ENCODE measurements at places on chromosomes 12 and 14.
A peak's percentile ranks its signal among the peaks of the same experiment; 100 is the strongest.

GRCh38 chr12:62757048-62757447, 177.9 kb downstream of the PPM1H start:
- no peak for DNase-seq

GRCh38 chr14:98184457-98184856, 1087.5 kb downstream of the BCL11B start:
- no peak for DNase-seq

GRCh38 chr14:38549564-38549963, 293.7 kb upstream of the CLEC14A start:
- no peak for DNase-seq

DNA sequence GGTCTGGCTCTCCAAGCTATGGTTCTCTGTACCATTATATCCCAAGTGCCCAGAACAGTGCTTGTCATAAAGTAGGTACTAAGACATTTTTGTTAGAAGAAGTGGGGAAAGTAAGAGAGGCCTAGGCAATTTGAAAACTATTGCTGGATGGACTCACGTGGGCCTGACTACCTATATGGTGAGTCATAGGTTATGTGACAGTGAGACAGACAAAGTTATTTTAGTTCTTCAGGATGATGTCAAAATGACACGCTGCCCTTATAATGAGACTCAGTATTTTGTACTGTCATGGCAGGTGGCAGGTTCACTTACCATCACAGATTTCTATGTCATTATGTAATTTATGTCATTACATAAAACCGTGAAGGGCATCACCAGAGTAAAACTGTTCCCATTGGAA, 53.1 kb downstream of the PARP11 start:
- DNase-seq, result no peak

DNA sequence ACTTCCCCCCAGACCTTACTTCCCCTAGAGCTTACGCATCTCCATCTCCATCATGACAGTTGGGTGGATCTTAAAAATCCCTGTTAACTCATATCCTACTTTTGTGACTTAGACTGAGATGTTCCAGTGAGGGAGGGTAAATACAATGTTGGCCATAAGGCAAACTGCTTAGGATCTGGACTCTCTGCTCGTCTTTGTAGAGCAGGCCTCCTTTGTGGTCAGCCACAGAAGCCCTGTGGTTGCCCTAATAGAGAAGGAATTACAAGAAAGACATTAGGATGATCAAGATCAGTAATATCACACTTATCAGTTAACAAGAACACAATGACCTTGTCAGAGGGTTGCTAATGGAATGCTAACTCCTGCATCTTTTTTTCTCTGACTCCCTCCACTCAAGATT, 52.0 kb downstream of the TMEM132C start:
- DNase-seq, result peak; percentile 24

DNA sequence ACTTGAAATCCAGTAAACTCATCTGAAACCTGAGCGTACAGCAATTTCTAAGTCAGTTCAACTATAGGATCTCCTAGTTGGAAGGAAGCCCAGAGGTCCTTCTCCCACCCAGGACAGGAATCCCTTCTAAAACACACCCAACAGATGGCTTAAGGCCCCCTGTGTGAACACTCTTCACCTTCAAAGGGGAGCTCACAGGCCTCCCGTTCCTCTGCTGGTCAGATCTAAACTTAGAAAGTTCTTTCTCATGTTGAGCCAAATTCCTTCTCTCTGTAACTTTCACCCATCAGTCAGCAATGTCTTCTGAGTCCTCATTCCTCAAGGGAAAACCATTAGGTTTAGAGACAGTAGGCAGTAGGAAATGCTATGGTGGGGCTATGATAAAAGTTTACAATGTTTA, 355.2 kb downstream of the PCNX1 start:
- DNase-seq, result no peak

DNA sequence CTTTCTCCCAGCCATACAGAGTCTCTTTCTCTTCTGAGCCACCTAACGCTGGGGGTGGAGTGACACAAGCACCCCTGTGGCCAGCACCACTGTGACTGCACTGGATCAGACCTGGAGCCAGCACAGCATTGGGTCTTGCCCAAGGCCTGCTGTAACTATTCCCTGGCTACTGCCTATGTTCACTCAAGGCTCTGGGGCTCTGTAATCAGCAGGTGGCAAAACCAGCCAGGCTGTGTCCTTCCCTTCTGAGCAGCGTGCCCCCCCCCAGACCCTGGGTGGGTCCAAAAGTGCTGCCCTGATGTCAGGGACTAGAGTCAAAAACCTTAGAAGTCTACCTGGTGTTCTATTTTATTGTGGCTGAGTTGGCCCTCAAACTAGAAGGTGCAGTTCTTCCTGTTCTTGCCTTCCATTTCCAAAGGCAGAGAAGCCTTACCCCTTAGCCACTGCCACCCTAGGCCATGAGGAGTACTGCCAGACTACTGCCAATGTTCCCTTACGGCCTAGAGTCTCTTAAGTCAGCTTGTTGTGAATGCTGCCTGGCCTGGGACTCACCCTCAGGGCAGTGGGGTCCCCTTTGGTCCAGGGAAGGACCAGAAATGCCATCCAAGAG, 49.9 kb downstream of the PELI2 start:
- DNase-seq, result no peak

- no peak for DNase-seq
These were observed 55.6 kb downstream of the KIF26A start for GRCh38 chr14:104194016-104194415.

DNA sequence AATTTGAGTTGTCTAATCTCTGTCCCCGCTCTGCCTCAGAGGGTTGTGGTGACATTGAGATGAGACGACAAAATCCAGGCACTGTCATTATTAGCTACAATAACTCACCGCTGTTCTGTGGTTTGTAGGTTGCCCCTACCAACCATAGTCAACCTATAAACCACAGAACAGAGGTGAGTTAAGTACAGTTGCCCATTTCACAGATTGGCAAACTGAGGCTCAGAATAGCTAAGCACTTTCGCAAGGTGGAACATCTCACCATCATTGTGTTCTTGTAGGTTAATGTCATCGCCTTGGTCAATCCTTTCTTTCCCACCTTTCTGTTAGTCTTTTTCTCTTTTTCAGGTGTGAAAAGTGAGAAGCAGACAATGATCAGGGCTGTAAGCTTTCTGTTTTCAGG, 63.4 kb upstream of the LHX5 start:
- no peak for DNase-seq

DNA sequence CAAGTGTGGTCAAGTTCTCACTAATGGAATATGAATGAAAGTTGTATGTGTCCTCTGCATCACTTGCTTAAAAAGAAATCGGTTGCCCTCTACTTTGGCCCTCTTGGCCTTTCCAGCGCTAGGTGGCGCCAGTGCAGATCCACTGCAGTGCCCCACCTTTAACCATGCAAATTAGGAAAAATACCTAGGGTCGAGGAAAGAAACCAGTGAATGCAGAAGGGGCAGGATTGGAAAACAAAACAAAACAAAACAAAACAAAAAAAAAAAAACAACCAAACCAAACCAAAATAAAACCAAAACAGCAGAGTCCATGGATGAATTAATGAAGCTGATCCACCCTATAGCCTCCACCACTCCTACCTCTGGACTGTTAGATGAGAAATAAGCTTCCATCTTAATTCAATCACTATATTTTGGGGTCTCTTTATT, 12.9 kb upstream of the NEMF start:
- peak; percentile 94 for DNase-seq

DNA sequence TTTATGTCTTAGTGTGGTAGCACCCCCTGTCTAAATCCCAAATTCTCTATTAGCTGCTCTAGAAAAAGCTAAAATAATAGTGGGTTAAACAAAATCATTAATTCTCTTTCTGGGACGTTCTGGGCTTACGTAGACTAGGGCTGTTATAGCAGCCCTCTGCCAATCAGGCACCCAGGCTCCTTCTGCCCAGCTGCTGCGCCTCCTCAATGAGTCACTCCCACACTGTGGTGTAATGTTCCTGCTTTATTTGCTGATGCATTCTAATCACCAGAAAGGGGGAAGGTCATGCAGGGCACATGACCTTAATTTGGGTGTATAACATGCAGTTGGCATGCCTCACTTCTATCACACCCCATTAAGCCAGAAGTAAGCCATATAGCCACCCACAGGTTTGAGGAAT, 294.5 kb downstream of the GALC start:
- no peak for DNase-seq

GRCh38 chr12:1117970-1118563, 127.0 kb downstream of the ERC1 start:
- DNase-seq, result peak; percentile 87

GRCh38 chr12:113461666-113462065, 10.0 kb downstream of the LHX5 start:
- DNase-seq, result peak; percentile 76

DNA sequence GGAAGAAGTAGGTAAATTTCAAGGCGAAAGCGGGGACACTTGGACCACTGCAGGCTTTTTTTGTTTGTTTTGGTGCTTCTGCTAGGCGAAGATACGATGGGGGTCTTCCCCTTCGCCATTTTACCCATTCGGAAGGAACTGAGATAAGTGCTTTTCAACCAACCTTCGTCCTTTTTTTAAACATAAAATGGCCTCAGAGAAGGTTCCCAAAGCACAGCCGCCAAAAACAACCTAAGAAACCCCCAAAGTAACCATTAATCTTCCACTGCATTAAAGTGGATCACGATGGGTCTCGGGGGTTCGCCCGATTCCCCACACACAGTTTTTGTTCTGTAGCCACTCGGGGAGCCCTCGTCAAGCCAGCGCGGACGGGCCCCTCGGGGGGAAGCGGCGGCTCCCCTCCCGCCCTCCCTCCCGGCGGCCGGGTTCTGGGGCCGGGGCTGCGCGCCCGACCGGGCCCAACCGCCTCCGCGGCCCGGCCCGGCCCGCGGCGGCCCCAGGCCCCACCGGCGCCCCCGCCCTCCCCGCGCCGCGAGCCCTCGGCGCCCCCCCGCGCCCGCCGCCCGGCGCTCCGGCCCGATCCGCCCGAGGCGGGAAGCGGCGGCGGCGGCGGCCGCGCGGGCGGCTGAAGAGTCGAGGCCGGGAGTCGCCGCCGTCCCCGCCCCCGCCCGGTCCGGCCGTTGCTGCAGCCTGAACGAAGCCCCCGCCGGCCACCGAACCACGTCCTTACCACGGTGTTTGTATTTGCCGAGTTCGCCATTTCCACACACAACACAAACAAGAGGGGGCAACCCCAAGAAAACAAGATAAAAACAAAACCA, 790 bp downstream of the GTF2A1 start:
- DNase-seq, result peak; percentile 57

DNA sequence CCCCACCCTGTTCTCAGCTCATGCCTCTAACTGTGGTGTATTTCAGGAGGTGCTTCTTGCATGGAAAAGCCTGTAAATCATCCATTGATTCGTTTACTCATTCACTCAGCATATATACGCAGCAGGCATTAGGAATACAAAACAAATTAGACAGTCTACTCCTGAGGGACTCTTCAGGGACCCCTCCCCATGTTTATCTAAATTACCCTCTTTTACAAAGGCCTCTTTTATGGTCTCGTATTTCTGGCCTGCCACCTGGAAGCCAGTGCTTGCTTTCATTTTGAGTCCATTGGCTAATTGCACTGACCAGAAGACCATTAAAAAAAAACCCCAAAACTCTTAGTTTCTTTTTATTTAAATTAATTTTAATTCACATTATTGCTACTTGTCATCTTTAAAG, 134.4 kb downstream of the DACT1 start:
- DNase-seq, result no peak

DNA sequence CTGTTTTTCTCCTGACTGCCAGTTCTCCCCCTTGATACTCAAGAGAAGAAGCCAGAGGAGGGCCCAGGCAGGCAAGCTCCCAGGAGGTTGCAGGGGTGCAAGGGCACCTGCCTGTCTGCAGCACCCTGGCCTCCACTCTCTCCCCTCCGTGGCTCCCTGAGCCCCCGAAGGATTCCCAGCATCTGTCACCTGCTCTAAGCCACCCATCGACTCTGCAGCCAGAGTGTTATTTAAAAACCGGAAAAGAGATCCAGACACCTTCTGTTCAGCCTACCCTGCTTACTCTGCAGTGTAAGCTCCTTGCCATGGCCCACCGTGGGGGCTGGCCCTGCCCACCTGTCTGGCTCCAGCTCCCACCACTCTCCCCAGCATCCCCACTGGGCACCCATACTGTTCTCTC, 121.4 kb downstream of the KSR2 start:
- no peak for DNase-seq

GRCh38 chr14:50821510-50822464, 9.2 kb downstream of the NIN start:
- DNase-seq, result no peak

DNA sequence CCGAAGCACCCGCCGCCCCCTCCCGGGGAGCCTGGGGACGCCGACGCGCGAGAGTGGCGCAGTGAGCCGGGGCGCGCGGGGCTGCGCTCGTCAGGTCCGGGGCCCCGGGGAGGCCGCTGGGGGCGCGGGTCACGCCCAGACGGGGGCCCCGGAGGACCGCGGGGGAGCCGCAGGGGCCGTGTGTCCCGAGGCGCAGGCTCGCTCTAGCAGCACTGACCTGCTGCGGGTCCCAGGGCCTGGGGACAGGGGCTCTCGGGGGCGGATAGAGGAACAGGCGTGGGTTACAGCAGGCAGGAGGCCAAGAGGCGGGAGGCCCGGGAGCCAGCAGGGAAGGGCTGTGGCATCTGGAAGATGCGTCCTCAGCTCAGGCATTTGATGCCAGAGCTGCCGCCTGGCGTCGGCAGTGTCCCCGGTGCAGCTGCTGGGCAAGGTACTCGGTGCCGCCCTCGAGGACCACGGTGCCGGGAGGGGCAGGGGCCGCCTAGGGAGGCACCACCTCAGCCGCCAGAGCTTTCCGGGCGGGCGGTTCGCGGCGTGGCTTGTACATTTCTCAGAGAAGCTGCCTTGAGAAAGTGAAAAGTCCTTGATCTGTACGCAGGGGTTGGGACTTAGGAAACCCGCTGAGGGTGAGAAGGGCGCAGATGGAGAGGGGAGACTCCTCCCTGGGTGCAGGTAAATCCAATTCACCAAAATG, 1.2 kb downstream of the WNT5B start:
- DNase-seq, result peak; percentile 88

- DNase-seq, result no peak
These were observed 86.5 kb upstream of the TMCC3 start for GRCh38 chr12:94736820-94737219.

GRCh38 chr12:116442946-116443345, 116.2 kb upstream of the MAP1LC3B2 start:
- no peak for DNase-seq

DNA sequence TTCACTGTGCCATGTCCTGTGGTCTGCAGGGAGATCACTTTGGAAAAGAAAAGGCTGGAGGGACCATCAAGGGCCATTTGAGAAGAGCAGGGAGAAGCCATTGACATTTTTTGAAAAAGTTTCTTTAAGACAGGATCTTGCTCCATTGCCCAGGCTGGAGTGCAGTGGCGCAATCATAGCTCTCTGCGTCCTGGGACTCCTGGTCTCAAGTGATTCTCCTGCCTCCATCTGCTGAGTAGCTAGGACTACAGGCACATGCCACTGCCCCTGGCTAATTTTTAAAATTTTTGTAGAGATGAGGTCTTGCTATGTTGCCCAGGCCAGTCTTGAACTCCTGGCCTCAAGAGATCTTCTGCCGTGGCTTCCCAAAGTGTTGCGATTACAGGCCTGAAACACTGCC, 32.3 kb downstream of the PTHLH start:
- DNase-seq, result no peak

Data from endodermal cell (in vitro differentiated cells).